Vagina (tissue), 2 donors: ENCODE measurements at places on chromosomes 6 and 20.

DNA sequence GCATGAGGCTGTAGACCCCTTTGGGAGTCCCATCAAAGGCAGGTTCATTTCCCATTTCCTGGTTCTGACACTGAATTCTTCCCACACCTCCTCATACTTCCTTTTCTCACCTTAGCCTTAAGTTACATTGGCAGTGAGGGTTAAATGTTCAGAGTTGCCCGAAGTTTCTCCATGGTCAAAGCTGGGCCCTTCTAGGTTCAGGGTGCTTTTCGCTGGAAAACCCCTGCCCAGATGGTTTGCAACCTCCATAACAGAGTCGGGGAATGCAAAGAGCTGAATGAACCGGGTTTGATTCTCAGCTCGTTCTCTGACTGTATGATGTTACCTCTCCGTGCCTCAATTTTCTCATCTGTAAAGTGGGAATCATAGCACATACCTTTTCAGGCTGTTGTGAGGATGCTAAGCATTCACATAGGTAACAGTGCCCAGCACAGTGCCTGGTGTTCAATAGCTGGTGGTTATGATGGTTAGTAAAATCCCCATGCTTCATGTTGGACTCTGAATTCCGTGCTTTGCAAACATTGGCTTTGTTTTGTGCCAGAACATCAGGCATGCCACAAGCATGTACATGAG, 149.8 kb downstream of the NFATC2 start:
- no peak for DNase-seq

GRCh38 chr20:57574954-57575353, 14.0 kb downstream of the PCK1 start:
- no peak for DNase-seq

DNA sequence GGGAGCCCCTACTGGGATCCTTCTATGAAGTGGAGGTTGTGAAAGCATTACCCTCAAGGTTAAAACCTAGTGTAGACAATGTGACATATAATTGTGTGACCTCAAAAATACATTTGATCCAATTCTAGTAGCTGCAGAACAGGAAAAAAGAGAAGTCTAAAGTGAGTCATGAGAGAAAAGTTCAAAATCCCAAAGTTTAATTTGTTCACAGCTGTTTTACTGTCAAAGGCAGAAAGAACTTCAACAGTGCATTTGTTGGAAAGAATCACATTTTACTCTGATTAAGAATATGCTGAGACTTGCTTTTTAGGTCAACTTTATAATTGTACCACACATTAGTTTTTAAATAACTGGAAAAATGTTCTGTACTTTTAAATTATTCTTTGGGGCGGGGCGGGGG, 1027.4 kb upstream of the FLRT3 start:
- no peak for DNase-seq

GRCh38 chr20:42961771-42962170, 227.9 kb downstream of the PTPRT start:
- no peak for DNase-seq

GRCh38 chr6:31379850-31380249, 22.9 kb upstream of the HLA-B start:
- no peak for DNase-seq

- DNase-seq, result peak; percentile 27
Observed at GRCh38 chr20:59634435-59635005, 30.2 kb downstream of the PHACTR3 start.
